NCI-H1417 (cell line): ENCODE measurements at places on chromosomes 11 and 22.

- DNase-seq: no peak
These were observed 395.3 kb downstream of the JRKL start for GRCh38 chr11:96785073-96785472.

GRCh38 chr11:131893103-131893890 is 522.9 kb downstream of the NTM start:
- no peak for DNase-seq

- no peak for DNase-seq
These were observed 20.5 kb upstream of the RBFOX2 start for GRCh38 chr22:36048911-36049677.

DNA sequence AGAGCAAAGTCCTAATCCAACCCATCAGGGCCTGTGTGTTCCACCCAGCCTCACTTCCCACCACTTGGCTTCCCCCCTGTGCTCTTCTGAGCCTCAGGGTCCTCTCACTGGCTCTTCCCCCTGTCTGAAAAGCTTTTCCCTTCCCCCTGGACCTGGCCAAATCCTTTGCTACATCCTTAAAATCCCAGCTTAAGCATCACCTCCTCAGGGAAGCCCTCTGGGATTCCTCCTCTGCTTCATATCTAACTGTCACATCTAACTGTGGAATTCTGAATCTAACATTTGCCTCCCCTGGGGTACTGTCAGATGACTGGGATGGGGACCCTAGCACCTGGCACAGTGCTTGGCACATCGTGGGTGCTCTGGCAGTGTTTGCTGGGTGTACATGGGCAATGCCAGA is 985 bp downstream of the CACNA1I start:
- DNase-seq: no peak

DNA sequence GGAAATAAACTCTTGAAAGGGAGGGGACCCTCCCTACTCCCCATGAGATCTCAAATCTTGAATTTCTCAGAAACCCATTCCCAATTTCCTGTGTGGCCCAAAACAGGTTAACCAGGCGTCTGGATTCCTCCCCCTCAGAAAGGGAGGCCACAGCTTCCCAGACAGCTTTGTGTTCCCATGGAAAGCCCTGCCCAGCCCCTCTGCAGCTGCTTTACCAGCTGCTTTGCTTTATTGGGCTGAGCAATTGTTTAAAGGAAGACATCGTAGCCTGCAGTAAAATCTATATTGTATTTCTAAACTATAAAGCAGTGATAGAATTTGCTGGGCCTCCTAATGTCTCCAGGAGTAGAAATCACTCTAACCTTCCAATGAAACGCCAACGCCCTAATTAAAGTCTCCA is 97.4 kb downstream of the CHST1 start:
- DNase-seq: no peak

- DNase-seq: peak; percentile 9
These were observed 15.9 kb downstream of the CRELD2 start for GRCh38 chr22:49934160-49934890.

DNA sequence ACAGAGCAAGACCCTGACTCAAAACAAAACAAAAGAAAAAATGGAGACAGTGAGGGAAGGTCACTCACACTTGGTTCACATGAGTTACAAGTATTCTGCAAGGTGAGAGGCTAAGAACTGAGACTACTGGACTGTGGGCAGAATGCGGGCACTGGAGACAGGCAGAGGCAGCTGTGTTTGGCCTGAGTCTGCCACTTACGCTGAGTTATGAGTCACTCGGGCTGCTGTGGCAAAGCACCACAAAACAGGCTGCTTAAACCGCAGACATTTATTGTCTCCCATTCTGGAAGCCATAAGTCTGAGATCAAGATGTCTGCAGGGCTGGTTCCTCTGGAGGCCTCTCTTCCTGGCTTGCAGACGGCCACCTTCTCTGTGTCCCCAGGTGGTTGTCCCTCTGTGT is 122.8 kb downstream of the SHANK2 start:
- peak; percentile 24 for DNase-seq

DNA sequence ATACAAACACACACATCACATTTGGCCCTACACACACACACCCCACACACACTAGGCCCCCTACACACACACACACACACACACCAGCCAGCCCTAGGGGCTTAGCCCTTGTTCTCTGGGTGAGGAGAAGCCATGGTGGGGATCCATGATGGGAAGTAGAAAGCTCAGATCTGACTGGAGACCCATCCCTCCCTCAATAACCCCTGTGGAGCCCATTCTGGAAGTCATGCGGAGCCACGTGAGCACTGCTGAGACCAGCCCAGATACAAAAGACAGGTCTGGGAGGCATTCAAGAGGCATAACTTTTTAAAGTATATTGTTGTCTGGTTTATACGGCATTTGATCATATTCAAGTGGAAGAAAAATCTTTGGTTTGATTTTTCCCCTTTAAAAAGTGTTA is 448.5 kb downstream of the SOX6 start:
- no peak for DNase-seq

DNA sequence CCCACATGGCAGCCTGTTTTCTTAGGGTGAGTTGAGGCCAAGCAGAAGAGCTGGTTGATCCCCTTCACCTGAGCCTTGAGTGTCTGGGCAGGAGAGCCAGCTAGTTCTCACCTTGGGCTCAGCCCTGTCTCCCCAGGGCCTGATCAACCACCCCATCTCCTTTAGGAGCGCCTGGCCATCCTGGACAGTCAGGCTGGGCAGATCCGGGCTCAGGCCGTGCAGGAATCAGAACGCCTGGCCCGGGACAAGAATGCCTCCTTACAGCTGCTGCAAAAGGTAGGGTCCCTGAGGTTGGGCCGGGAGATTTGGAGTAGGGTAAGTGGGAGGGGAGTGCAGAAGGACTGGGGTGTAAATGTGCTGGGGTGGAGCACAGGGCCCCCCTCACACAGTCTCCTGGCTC is 31.3 kb downstream of the PHLDB1 start:
- DNase-seq: no peak

DNA sequence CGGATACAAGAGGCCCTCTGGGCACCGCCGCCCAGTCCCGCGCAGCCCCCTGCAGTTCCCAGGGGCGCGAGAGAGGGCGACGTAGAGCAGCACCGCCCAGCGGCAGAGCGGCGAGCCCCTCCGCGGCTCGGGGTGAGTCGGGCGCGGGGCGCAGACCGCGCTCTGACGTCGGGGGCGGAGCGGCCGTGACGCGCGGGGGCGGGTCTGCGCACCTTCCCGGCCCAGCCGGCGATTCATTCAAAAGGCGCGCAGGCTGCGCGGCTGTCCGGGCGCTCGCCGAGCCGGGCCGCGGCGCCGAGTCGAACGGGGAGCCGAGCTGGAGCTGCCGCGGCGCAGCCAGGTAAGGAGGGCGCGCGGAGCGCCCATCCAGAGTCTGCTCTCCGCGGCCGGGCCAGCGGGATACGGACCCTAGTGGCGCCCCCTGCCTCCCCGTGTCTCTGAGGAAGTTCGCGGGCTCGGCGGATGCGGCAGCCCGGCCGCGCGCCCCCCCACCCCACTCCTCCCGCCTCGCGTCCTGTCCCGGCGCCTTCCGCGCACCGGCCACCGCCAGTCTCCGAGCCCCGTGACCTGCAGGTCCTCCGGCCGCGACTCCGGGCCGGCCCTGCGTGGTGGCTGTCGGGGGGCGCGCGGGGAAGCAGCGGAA is at the start of gene RELT:
Gene RELT, plus strand, starts transcription at position 240 of the 643 bp plus-strand sequence. CDS start 12,738 bp downstream, outside the sequence.
- peak; percentile 93 for DNase-seq

DNA sequence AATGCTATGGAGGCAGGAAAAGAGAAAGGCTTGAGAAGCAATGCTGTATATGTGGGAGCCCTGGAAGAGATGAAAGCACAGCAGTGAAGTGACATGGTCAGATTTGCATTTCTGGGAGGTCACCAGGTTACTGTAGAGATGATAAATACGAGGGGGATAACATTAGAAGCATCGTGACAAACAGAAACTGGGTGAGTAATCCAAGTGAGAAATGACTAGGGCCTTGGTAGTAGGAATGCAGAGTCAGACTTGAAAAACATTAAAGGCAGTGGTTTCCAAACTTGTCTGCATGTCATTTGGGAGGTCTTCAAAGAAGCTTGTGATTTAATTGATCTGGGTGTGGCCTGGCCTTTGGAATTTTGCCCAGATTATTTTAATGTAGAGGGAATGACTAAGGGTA is 43.9 kb downstream of the CCDC34 start:
- no peak for DNase-seq

- DNase-seq: no peak
These were observed 6.4 kb upstream of the UBASH3B start for GRCh38 chr11:122649116-122649515.

DNA sequence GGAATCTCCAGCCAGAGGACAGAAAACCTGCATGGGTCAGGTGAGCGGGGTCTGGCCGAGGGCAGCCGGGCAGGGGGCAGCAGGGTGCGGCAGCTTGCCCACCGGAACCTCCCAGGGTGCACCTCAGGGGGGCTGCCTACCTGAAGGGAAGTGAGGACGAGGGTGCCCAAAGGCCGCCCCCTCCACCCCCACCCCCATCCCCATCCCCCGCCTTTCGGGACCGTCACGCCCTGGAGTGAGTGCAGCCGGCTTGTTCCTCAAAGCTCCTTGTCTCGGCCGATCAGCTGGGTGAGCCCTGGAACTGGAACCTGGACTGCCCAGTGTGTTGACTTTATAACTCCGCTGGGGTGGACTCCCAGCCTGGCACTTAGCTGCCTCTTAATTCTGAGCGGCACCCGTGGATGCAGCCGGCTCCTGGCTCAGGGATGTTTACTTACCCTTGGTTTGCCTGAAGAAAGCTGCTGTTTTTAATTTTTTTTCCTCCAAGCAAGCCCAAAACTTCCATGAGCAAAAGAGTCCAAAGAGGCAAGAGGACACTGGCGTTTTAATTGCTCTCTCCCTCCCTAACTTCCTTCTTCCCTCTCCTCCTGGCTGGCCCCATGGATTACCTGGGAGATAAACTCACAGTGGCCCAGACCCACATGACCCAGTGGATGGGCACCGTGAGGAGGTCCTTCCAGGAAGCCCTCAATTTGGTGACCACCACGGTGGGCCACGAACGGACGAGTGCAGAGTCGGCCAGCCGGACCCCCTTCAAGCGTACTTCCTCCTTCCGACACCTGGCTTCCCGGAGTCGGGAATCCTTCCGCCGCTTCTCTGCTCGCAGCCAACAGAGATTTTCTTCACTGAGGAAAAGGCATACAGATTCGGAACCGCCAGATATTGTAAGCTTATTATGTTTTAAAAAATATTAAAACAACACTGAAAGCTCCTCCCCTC is 87.8 kb upstream of the CRYBB3 start:
- DNase-seq: peak; percentile 7

DNA sequence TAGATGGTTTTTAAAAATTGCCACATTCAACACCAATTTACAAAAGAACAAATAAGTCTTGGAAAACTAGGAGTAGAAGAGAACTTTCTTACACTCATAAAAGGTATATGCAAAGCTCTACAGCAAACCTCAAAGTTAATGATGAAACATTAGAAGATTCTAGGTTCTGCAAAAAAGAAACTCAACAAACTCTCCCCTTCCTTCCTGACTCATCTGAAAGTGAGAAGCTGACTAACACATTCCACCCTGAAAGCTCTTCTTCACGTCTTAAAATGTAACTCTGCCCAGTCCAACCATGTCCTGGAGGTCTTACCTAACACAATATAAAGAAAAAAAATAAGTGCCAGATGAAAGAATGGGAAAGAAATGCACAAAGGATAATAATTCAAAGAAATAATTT is 218.9 kb upstream of the ISX start:
- DNase-seq: no peak

GRCh38 chr11:26420331-26420730 is 88.4 kb downstream of the ANO3 start:
- DNase-seq: no peak

DNA sequence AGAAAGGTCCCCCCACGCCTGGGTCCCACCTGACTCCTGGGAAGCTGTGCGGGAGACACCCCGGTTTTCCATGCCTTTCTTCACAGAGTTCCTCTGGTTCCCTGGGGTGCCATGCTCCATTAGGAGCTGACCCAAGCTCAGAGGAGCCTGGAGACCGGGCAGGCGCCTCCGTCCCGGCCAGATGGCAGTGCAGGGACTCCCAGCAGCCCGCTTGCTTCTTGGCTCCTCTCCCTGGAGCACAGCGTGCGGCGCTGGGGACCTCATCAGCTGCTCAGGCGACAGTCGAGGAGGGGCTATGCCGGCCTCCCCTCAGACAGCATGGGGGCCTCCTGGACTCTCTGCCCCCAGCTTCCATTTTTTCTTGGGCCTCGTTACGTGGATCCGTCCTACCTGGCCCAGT is 13.1 kb upstream of the TTLL12 start:
- DNase-seq: no peak

DNA sequence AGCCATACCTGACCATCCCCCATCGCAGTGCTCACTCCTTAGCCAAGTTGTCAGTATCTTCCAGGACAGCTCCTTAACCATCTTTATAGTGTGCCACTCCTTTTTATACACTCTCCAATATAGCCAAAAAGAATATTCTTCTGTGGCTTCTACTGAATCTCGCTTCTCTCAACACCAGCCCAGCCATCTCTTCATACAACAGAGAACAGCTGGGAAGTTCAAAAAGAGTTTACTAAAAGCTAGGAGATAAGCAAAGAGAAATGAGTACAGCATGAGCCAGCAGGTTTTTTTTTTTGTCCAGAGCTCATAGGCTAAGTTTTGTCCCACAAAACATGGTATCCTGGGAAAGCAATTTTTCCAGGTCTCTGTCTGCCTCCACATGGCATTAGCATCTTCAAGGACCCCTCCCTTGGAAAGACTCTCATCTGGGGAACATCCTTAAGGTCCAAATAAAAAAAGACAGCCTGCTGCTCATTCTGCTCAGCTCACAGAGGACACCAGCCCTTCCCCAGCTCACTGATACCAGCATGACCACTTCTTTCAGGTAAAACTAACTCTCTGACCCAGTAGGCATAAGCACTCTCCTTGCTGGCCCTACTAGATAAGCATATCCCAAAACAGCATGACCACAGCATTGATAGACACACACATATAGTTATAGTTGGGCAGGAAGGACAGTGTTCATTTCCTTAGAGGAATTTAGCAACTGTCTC is 48.8 kb upstream of the YWHAH start:
- no peak for DNase-seq

GRCh38 chr11:62752994-62753735 is 795 bp downstream of the ZBTB3 start:
- DNase-seq: no peak

- no peak for DNase-seq
These were observed 1158.5 kb downstream of the JRKL start for GRCh38 chr11:97548280-97548679.

DNA sequence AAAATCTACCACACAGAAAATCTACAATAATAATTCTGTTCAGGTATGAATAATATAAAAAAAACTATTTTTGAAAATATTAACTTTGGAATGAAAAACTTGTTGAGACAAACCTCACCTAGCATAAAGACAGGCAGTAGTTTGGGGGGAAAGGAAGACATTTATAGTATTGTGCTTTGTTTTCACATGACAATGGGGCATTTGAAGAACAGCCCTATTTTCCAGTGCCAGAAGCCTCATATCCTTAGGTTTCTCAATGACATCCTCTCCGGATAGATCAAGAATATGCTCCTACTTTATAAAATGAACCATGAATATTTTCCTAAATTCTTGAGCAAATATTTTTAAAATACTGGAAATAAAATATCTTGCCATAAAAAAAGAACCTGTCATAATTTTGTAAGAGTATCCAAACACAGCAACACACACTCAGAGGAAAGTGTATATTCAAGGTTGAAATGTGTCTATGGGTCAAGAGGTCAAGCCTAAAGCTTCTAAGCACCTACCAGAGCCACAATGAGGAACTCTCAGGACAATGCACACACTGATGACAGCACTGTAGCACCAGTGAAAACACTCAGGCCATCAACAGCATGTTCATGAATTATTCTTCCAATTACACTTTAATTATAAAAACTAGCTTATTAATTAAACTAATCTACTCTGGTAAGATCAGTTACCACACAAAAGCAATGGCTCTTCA is 68.7 kb downstream of the MRTFA start:
- no peak for DNase-seq

GRCh38 chr11:60935676-60936442 is 11.6 kb downstream of the TMEM132A start:
- no peak for DNase-seq

GRCh38 chr11:128928400-128928799 is 14.3 kb downstream of the TP53AIP1 start:
- no peak for DNase-seq
